ENCODE measurements at places on chromosomes 5 and 9.

- no peak for DNase-seq
Measured at GRCh38 chr9:106432631-106433030, 430.3 kb upstream of the ZNF462 start.

DNA sequence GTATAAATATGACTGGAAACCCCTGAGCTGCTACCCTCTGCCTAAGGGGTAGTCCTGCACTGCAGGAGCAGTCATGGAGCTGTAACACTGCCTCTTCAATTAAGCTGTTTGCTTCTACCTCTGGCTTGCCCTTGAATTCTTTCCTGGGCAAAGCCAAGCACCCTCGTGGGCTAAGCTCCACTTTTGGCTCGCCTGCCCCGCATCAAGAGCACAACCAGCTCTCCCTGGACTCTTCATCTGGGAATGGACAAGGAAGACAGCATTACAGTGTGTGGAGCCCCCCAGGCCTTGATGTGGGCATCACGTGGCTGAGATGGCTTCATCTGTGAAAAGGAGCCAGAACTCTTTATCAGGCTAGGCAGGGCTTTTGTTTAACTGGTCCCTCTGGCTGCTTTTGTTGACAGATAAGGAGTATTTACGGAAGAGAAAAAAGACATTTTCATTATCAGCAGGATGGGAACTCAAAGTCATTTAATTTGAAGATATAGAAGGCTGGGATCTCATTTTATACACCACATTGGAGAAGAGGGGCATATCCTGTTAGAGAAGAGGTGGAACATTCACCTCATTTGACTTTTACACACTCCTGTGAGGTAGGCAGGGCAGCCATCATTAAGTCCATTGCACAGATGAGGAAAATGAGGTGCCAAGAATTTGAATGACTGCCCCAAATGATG is 137.8 kb downstream of the SEMA6A start:
- DNase-seq, result no peak

- no peak for DNase-seq
Measured at GRCh38 chr9:118418887-118419565, 714.8 kb downstream of the TLR4 start.

DNA sequence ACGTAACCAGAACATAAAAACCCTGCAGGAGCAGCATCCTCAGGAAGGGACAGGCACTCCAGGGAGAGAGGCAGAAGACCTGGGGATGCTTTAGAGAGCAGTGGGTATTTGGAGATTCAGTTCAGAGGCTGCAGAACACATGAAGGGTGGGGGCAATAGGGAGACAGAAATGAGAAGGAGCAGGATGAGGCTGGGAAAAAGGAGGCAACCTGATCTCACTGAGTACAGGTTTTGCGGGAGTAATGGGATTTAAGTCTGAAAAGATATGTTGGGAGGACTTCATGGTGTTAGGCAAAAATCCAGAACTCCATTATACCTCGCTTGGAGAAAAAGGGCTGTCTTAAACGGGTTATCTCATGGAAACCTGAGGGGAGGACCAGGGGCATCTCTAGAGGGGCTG is 41.3 kb upstream of the GARNL3 start:
- DNase-seq, result no peak

DNA sequence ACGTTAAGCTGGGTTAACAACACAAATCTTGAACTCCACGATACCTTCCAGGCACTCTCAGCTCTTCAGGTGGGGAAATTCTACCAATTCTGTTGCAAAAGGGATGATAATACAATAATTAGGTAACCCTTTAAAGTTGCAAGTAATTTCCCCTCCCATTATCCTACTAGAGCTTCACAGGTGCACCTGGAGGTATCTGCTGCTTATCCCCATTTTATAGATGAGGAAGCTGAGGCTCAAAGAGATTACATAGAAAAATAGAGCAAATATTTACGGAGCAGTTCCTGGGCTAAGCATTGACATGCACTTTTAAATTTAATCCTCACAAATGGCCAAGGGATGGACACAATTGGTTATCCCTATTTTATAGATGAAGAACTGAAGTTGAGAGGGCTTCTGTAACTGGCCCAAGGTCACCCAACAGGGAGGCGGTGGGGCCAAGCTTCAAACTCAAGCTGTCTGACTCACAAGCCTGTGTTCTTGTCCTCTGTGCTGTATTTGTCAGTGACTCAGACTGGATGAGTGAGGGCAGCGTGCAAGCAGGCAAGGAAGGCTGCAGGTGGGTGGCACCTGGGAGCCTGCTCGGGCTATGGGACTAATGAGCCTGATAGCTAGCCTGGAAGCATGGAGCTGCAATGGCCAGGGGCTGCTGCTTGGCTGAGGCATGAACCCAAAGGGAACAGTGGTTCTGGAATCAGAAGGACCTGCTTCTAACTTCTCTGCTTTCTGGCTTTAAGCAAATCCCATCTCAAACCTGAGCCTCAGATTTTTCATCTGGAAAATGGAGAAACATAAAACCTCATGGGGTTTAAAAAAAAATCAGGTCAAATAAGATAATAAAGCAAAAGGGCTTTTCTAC is 105.5 kb downstream of the PDE6A start:
- DNase-seq, result no peak

DNA sequence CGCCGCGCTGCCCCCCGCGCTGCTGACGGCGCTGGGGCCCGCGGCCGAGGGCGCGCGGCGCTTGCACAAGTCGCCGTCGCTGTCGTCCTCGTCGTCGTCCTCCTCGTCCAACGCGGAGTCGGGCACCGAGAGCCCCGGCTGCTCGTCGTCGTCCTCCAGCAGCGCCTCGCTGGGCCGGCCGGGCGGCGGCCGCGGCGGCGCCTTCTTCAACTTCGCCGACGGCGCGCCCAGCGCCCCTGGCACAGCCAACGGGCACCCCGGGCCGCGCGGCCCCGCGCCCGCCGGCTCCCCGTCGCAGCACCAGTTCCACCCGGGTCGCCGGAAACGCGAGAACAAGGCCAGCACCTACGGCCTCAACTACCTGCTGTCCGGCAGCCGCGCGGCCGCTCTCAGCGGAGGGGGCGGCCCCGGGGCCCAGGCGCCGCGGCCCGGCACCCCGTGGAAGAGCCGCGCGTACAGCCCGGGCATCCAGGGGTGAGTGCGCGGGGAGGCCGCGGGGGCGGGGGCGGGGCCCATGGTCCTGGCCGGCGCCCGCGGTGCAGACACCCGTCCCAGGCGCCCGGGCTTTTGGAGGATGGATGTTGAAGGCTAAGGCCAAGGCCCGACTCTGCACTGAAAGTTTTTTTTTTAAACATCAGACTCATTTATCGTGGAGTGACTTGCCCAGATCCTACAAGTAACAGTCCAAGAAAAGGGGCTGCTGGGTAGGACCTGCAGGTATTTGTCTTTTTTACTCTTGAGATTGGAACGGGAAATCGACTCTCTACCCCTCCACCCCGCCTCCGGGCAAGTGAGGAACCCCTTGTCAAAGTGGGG is 1.2 kb downstream of the TENT4A start:
- no peak for DNase-seq

- DNase-seq, result no peak
Measured at GRCh38 chr5:73233461-73234203, 60.6 kb downstream of the TMEM174 start.

DNA sequence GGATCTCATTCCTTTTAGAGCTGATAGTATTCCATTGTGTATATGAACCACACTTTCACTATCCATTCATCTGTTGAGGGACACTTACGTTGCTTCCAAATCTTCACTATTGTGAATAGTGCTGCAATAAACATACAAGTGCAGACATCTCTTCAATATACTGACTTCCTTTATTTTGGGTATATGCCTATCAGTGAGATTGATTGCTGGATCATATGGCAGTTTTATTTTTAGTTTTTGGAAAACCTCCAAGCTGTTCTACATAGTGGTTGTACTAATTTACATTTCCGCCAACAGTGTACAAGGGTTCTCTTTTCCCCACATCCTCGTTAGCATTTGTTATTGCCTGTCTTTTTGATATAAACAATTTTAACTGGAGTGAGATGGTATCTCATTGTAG is 33.8 kb upstream of the LECT2 start:
- no peak for DNase-seq

DNA sequence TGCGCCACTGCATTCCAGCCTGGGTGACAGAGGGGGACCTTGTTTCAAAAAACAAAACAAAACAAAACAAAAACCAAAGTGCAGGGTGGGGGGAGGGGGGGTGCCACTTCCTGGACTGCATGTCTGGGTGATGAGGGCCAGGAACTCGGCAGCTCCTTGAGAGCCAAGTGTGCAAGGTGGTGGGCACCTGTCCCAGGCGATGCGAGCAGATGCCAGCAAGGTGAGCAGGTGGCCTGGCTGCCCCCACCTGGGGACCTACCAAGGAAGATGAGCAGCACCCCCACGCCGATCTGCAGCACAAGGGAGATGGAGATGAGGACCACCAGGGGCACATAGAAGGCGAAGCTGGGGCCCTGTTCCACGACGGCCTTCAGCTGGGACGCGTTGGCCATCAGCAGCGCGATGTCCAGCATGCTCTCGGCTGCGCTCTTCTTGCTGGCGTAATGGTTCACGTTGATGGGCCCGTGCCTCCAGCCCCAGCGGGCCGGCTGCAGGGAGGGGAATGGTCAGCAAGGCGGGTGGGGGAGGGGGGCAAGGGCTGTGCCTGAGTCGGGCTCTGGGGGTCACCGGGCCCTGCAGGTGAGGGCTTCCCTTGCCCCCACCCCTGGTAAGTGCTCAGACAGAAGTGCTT is 7.8 kb downstream of the NINJ1 start:
- no peak for DNase-seq
